ENCODE measurements at places on chromosomes 5 and 9.
A peak's percentile ranks its signal among the peaks of the same experiment; 100 is the strongest.

GRCh38 chr5:167049043-167049663, 1242.3 kb upstream of the WWC1 start:
- peak; percentile 39 for DNase-seq

- DNase-seq = no peak
Observed at GRCh38 chr9:95971815-95972214, 96.3 kb downstream of the ERCC6L2 start.

GRCh38 chr5:68886814-68887213, 207.0 kb upstream of the SLC30A5 start:
- no peak for DNase-seq

DNA sequence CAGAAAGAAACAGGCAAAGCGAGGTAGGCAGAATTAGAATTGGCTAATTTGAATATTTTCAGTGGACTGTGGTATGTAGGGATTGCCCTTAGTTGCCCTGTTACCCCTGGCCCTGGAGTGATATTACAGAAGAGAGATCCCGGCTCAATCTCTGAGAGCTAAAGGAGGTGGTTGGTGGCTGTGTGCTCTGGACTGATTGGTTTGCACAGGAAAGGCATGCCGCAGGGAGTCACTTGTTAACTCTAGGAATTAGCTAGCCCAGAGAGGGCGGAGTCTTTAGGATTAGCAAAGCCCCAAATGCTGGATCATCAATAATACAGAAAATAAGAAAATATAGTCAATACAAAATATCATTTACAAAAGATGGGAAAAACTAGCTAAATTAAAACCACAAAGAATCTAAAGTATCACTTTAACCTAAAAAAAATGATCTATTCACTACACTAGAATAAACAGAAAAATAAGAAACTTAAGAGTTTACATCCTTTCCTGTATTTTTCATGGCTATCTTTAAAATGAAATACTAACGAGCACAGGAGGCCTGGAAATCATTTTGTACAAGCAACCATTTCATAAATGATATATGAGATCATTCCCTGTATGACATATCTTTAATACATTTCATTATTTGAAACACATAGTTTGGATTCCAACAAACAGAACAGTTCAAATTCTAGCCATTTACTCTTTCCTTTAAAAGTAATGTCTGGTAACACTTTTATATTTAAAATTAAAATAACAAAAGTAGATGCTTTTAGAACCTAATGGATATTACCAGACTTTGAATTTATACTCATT, 71.1 kb downstream of the GNAQ start:
- no peak for DNase-seq

GRCh38 chr9:129879103-129879699, 43.9 kb downstream of the USP20 start:
- no peak for DNase-seq

DNA sequence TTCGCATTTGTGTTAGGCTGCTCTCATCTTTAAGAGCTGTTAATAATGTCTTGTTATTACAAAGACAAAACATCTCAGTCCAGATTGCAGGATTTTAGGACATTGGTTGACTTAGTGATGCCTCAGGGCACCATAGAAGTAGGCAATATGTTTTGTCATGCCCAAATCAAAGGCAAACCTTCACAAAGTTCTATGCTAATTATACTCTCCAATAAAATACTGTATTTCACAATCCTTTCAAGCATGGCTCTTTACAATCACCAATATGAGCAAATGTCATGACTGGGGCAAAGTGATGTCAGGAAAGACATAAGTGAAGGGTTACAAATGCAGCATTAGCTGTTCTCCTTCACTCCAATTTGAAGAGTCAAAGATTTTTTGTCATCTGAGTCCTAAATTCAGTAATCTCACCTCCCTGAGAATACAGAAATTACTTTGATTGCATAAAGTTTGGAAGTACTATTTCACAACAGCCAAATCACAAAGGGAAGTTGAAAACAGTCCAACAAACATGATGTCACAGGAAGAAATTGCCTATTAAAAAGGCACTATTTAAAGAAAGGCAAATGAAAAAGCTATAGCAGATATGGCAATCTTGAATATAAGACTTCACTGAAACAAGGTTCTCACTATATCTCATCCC, 303.2 kb downstream of the PRR16 start:
- DNase-seq = peak; percentile 35

DNA sequence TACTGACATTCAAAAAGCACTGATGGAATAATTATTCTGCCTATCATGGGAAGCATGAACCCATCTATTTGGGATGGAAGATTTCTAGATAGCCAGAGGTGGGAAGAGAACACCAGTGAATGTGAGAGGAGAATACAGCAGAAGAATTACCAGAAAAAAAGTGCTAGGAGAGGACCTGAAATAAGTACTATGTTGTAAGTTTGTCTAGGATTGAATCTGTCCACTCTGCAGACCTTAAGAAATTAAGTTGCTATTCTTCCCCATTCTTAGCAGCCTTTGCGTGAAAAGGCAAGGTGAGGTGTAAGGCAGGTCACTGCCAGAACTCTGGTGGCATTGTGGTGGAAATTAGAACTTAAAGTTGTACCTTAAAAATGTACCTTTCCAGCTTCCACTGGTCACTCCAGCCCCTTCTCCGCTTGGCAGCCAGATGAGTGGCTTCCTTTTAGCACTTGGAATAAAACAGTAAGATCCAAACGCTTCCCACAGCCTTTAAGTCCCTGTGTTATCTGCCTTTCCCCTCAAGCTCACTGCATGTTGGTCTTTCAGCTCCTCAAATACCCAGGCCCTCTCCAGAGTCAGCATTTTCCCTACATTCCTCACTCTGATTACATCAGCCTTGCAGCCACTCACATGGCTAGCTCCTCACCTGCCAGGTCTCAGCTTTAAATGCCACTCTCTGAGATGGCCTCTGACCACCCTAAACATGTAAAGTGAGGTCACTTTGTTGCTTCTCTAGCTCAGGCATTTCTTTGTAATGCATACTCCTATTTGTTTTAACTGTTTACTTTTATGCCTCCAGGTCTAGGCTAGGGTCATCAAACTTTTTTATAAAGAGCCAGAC, 253.0 kb downstream of the EPB41L4A start:
- DNase-seq = no peak

GRCh38 chr5:110001648-110002047, 311.9 kb downstream of the MAN2A1 start:
- DNase-seq = no peak

DNA sequence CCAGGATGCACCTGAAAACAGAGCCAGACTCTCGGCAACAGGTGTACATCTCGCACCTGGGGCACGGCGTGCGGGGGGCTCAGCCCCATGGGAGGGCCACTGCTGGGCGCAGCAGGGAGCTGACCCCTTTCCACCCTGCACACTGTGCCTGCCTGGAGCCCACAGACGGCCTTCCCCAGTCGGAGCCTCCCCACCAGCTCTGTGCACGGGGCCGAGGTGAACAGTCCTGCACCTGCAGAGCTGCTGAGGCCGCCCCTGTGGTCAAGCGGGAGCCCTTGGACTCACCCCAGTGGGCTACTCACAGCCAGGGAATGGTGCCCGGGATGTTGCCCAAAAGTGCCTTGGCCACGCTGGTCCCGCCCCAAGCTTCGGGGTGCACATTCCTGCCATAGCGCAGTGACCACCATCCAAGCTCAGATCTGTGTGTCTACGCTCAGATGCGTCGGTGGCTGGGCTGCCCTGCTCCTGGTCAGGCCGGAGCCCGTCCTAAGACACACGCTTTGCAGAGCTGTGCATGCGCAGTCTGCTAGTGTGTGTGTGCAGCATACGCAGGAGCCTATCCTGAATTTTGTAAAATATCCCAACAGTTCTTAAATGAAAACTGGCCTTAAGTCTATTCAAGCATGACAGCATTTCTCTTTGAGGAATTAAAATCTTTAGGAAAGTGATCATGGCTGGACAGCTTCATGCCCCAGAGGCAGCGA, 8.4 kb upstream of the EXOC3 start:
- no peak for DNase-seq

DNA sequence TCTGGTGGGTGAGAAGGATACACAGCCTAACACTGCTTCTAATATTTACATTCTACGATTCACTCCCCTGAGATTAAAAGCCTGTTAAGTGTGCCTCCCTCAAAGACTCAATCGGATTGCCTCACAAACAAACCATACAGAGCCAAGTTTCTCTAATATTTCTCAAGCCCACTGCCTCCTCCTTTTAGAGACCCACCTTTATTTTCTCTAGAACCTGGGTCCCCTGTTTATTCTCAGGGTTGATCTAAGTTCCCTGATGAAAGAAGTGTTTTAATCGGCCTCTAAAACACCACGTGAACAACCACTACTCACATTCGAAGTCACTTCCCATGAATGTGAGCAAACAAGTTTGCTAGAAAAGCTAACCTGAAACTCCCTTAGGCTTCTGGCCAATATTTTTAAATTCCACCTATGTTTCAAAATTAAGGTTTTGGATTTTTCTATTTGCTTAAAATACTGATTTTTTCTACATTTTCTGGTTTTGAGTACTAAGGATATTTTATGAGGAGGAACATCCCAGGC, 76.5 kb downstream of the GLIS3 start:
- no peak for DNase-seq
